ENCODE measurements at places on chromosomes 1 and 21.

DNA sequence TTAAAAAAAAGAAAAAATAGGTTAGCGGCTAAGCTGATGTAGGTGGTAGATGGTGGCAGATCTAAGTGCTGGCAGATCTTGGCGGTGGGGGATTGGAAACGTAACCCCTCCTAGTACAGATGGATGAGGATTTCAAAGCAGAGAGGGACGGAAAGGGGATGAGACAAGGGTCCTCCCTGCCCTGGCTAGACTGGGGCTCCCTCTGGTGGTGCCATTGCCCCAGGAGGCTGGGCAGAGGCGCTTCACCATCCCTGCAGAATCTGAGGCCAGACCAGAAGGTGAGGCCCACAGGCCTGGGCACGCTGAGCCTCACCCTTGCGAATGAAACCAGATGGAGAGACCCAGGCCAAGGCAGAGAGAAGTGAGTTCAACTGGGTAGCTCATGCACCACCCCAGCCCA lies 7.0 kb upstream of the PLEKHA6 start:
- no peak for DNase-seq

- DNase-seq = no peak
These were observed 472.2 kb downstream of the MATN1 start for GRCh38 chr1:30250984-30251850.

DNA sequence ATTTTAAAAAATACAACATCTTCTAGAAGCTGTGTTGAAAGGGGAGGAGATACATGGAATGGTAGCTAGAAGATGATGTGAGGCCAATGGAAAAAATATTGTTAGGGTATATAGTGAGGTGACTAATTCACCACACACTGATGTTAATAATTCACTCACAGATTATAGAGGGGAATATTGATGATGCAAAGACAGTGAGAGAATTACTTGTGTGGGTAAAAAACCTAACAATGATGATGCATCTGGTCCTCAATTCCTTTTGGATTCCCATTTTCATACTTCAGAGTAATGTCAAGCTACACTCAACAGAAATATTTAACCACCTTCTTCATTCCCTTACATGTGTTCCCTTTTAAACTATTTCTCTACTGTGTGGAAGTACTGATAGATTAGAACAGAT lies 169.5 kb upstream of the DPYD start:
- DNase-seq = no peak

GRCh38 chr1:207335695-207336363 lies 14.4 kb downstream of the CD55 start:
- no peak for DNase-seq

- DNase-seq = no peak
These were observed 5.3 kb downstream of the LUZP1 start for GRCh38 chr1:23163395-23163794.

DNA sequence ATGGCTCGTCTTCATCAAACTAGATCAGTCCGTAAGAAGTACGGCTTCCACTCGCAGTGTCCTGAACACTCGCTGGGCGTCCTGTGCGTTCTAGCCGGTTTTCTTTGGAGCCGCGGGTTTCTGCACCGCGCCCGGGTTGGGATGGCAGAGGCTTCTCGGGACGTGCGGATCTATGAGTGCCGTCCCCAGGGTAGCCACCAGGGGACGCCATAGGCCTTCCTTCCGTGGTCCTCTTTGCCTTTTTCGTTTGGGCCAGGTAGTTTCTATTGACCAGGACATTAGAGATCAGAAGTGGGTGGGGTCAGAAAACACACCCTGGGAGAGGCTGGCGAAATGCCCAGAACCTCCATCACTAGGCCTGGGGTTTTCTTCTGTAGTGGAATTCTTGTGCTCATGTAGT lies 273.8 kb downstream of the FAM72C start:
- no peak for DNase-seq

GRCh38 chr1:201507360-201507675 lies 395 bp upstream of the CSRP1 start:
- no peak for DNase-seq

GRCh38 chr21:32352526-32352925 lies 40.3 kb downstream of the URB1 start:
- no peak for DNase-seq

- no peak for DNase-seq
These were observed 29.7 kb upstream of the FMOD start for GRCh38 chr1:203380420-203381150.

- no peak for DNase-seq
These were observed 594 bp downstream of the GLMN start for GRCh38 chr1:92298213-92298572.

- no peak for DNase-seq
These were observed 21.9 kb downstream of the MT1HL1 start for GRCh38 chr1:236982380-236982779.

All from pons (tissue), 1 donor.